ENCODE measurements at places on chromosomes 2 and 18.

- no peak for DNase-seq
These were observed 18.0 kb downstream of the RMC1 start for GRCh38 chr18:23521271-23521670.

DNA sequence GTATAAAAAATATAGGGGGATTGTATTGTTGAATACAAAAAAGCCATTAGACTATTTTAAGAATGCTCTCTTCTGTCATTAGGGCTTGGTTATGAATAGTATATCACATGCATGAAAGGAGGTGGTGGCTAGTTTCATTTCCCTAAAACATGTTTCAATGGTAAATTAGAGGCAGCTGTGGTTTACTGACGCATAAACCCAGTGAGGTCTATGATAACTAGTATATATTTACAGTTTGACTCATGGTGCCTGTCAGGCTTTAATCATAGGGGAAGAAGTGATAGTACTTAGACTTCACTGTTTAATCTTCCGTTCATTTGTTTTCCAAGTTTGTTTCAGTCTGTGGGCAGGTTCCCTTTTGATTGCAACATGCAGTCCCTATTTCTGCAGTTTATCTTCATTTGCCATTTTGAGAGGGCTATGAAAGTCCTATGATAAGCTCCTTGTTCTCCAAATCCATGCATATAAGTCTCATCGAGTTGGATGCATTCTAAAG lies 55.1 kb upstream of the MAP4K3 start:
- DNase-seq, result no peak

DNA sequence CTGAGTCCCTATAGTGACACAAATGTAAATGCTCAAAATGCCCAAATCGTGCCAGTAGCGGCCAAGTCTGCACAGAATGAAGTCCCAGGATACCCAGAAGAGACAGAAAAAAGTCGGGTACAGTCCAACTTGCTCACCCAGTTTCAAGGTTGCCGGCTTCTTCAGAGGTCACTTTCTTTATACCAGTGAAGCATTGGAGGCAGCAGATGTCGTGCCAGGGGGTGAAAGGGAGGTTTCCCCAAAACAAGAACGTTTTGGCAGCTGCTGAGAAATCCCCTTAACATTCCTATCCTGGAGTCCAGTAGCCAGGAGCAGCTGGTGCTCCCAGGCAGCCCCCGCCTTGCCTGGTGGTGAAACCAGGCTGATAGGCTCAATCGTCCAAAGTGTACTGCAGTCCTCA lies 58.1 kb upstream of the MCFD2 start:
- no peak for DNase-seq

- no peak for DNase-seq
These were observed 905 bp downstream of the TTLL4 start for GRCh38 chr2:218711550-218711929.

DNA sequence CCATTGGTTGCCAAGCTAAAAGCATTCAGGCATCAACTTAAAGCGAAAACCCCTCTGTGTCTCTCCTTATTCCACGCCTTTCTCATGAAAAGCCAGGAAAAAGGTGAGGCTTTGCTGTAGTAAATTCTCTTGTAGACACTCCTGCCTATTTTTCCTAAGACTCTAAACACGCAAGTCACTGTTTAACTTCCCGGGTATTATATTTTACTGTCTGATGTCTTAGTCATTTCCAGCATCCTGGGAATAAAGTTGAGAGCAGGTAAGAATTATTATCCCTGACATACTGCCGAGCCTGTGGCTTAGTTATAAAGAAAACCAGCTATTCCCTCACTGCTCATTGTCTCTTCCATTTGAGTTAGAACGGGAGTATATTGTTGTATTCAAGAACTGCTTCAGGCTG lies 112.4 kb upstream of the GATA6 start:
- no peak for DNase-seq

DNA sequence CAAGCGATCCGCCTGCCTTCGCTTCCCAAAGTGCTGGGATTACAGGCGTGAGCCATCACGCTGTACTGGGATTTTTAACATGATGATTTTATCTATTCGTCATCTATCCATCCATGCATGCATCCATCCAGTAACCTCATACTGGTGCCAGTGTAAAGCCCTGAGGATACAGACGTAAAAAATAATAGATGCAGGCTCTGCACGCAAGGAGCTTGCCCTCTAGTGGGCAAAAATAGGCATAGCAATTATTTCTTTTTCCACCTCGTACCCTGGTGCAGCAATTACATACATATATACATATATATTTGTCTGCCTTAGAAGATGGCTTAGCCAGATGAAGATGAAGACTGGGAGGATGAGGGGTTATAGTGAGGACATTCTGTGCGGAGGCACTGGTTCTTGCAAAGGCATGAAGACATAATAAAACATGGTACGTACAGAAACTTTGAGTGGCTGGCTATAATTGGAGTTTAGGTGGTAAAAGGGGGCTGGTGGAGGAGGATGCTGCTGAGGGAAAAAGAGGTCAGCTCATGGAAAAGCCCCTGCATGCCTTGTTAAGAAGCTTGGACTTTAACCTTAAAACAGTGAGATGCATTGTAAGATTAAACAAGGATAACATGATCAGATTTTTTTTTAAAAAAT lies 19.6 kb upstream of the RPIA start:
- DNase-seq, result no peak

- DNase-seq, result no peak
These were observed 35.5 kb upstream of the C1D start for GRCh38 chr2:68098291-68098797.

Measured in esophagus squamous epithelium (tissue), 5 donors.